Endothelial cell (in vitro differentiated cells): ENCODE measurements at places on chromosomes 6 and 20.
A peak's percentile ranks its signal among the peaks of the same experiment; 100 is the strongest.

- no peak for DNase-seq
Measured at GRCh38 chr6:163386329-163386908, 28.1 kb upstream of the QKI start.

GRCh38 chr6:45923831-45924391, 91.7 kb downstream of the CLIC5 start:
- DNase-seq = no peak

- DNase-seq = no peak
Measured at GRCh38 chr6:167047554-167047953, 48.4 kb downstream of the CEP43 start.

DNA sequence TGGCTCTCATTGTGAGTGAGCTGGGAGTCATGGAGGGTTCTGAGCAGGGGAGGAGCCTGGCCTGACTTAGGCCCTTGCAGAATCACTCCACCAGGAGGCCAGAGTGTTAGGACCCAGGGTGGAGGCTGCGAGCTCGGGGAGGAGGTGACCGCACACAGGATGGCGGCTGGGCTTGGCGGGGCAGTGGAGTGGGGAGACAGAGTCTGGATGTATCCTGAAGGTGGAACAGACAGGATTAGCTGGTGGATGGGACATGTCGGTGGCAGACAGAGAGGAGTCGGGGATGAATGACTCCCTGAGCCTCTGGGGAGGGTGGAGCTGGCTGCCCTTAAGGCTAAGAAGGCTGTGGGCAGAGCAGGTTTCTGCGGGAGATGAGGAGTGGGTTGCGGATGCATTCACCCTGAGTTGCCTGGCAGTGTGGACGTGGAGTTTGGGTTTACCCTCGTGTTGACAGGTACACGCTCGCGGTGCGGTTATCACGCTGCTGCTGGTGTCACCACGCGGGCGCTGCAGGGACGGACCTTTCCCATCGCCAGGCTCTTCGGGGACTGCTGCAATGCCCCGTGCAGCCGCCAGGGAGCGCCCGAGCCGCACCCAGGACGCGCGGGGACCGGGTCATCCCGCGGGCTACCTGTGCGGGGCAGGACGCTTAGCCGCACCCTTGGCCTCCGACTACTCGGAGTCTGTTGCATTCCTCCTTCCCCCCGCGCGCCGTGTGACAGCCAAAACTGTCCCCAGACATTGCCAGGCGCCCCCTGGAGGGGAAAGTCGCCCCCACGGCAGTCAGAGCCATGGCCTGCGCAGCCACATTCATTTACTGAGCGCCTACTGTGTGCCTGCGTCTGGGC, 43.0 kb upstream of the PTGIS start:
- DNase-seq = peak; percentile 91

DNA sequence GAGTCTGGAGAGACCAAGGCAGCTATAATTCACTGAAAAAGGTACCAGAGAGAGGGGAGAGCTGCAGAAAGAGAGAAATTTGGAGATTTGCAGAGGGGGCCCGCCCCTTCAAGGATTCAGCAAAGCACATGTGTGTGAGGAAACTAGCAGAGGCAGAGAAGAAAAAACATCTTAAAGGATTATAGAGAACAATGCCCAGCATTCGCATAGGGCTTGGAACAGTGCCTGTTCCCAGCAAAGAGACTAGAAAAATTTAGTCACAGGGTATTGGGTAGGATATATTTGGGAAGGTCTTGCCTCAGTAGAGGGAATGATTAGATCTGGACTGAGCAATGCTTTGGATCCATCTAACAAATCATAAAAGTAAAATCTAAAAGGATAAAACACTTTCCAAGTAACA, 44.0 kb downstream of the SRPK1 start:
- DNase-seq = no peak

DNA sequence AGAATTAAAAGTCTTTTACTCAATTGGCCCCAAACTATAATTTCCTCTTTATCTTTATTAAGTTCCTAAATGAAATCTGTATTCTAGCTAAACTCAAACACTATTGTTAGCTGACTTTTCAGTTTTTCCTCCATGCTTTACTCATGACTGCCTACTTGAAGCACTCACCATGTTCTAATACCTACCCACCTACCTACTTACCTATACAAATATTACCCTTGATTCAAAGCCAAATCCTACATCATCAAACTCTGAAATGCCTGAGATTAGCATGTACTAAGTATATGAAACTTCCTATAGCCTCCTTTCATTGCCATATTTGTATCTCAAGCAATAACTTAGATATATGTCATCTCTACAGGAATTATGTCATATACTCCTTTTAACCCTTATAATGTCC, 259.7 kb downstream of the HDGFL1 start:
- no peak for DNase-seq

DNA sequence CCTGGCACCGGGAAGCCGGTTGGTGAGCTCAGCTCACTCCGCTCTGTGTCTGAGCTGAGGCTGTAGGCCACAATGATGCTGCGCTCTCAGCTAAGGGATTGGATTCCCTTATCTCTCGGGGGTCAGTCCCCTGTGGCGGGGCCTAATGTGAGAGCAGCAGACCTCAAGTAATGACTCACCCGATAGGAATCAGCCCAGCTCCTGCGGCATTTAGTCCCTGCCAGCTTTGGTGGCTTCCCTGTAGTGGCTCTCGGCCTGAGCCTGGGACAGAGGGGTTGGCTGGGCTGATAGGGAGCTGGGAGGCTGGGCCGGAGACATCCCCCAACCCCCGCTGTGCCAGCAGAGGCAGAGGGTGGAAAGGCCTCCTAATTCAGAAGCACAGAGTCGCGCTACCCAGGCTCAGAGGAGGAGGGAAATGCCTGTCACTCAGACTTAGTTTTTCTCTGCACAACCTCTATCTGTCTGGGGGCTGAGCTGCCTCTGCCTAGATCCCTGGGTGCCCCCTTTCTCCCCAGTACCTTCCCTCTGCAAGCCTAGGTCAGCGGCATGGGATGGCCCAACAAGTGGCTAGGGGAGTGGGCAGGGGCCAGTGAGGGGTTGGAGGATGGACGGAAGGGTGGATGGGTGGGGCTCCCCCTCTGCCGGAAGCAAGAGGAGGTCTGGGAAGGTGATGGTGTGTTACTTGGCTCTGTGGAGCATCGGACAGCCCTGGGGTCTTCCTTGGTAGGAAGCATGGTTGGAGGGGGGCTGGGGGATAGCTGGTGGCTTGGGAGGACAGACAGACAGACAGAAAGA, 92.2 kb downstream of the CDH22 start:
- no peak for DNase-seq

DNA sequence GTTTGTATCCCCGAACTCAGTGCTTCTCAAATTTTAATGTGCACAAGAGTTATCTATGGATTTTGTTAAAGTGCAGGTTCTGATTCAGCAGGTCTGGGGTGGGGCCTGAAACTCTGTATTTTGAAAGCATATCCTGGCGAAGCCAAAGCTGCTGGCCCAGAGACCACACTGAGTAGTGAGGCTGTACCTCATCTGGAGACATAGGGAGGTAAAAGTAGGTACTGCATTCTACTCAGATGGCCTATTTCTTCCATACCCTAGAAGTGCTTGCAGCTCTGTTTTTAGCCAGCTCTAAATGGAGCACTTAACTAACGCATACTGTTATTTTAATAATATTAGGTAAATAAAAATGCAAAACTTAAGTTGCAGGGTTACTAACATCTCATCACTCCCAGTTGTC, 241.6 kb upstream of the PRND start:
- no peak for DNase-seq

- no peak for DNase-seq
Measured at GRCh38 chr6:163418311-163419029, 4.0 kb downstream of the QKI start.

DNA sequence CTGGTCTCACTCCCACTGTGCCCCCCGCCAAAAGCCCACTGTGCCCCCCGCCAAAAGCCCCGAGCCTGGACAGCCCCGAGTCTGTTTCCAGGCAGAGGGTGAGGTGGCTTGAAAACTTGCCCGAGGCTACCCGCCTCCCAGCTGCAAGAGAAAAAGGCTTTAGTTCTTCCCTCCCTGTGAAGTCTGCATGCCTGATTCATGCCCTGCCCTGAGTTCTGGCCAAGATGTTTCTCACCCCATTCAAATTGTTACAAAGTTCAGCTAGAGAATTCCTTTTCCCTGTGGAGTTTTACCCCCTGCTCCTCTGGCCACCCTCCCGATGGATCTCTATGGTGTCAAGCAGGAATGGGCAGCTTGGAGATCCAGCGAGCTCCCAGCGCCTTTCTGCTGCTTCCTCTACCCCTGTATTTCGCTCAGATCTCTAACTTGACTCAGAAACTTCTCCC, 298.8 kb upstream of the MAP3K7 start:
- DNase-seq = no peak

DNA sequence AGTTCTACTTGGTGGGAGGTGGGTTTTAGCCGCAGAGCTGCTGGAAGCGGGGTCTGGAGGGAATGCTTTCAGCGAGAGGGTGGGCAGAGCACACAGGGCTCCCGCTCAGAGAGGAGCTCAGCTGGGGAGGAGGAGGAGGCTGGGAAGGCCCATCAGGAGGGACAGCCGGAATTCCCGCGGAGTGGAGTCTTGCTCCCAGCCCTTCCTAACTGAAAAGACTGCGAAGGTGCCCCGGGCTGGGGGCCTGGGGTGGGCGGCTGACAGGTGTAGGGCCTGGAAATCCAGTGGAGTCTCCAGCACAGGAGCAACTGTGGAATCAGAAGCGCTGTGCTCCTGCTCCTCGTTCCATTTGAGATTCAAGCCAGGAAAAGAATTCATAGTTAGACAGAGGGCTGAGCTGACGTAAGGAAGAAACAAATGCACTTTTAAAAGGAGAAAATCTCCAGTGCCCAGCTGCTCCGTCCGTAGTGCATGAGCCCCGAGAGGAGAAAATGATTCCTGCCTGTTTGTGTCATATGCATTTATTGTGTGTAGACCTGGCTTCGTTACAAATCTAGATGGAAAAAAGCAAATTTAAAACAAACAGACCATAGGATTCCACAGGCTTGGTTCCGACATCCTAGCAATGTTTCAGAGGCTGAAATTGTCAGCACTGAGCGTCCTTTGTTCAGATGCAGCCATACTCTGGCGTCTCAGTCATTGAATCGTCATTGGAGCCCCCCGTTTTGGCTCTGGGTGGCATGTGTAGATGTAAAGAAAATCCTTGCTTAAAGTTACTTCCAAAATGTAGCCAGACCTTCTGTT, 197.7 kb downstream of the SMOC2 start:
- no peak for DNase-seq

GRCh38 chr6:85096976-85097375, 332.6 kb upstream of the TBX18 start:
- no peak for DNase-seq

- DNase-seq = peak; percentile 43
Measured at GRCh38 chr6:24064106-24064505, 61.9 kb upstream of the NRSN1 start.

GRCh38 chr20:19750101-19750606, 7.9 kb upstream of the RIN2 start:
- no peak for DNase-seq

- DNase-seq = no peak
Measured at GRCh38 chr6:14921878-14922671, 323.8 kb upstream of the JARID2 start.

GRCh38 chr6:64737418-64737817, 969.6 kb downstream of the EYS start:
- no peak for DNase-seq

DNA sequence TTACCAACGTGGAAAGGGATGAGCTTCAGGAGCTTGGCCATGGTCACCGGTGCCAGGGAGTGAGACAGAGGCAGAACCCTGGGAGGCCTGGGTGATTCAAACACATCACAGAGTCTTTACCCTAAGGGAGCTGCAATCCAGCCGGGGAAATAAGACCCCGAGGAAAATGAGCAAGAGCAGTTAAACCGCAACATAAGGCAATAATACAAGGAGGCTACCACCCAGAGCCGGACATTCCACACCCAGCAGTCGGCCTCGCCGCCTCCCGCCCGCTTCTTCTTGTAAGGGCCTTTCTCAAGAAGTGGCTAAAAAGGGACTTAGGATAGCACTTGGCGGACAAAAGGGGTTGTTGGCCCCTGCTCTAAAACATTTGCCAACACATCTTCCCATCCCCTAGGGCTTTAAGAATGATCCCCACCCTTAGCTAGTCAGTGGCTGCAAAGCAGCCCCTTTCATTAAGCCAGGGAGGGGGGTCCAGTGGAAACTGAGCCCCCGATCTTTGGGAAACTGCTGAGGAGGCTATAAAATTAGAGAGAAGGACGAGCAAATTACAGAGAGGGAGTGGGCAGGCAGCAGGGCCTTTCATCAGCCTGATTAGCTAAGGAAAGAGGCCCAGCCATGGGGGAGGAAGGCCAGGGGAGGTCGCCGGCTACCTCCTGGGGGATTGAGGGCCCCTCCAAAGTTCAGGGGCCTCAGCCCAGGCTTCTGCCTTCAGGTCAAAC, 34.3 kb downstream of the SNX5 start:
- DNase-seq = no peak

GRCh38 chr6:41607736-41608135, 30.5 kb upstream of the MDFI start:
- no peak for DNase-seq

DNA sequence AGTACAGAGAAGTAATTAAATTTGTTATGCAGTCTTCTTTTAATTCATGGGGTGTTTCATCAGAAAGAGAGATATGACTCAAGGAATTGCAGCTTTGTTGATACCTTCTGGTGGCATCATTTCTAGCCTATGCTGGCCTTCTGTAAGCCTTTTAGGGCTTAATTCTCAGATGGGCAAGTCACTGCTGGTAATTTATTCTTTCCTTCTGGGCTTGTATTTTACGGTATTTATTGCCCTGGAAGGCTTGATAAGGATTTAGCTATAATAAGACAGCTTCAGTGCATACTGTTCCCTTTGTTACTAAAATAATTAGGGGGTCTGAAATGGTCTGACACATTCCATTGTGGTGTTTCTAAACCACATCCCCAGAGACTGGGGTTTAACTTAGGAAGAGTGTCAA, 57.9 kb upstream of the EMILIN3 start:
- DNase-seq = no peak

DNA sequence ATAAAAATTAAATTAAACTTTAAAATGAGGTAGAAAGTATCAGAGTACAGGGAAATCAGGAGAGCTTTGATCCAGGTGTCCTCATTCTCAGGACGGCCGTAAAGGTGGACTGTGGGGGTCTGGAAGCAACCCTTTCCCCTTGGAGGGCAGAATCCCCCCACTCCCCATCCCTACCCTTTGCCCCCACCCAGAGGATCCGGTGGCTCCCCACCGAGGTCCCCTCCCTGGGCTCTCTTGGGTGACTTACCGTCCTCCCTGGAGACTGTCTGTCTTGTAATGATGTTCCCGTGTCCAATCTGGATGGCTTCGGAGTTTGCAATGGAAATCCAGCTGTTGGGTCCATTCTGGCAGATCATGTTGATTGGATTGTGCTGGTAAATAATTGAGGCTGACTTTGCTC, 7.3 kb downstream of the ZBP1 start:
- DNase-seq = no peak

DNA sequence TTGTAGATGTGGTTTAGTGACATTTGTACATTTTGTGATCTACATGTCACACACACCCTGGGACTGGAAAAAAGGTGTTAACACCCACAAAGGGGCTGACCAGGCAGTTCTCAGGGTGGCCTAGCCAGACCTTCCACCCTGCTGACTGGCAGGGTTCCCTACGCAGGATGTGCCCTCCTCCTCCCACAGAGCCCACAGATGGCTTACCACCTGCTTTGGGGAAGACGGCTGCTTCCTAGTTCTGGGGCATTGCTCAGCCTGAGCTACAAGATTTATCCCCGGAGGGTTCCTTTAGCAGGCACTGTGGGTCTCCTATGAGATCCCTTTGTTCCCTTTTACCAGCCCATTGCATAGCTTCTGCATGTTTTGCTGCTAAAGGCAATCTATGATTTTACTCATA, 35.1 kb downstream of the SNAP25 start:
- no peak for DNase-seq

GRCh38 chr6:11437824-11438459, 99.6 kb upstream of the TMEM170B start:
- DNase-seq = no peak

GRCh38 chr20:53622247-53623133, 28.9 kb upstream of the ZNF217 start:
- DNase-seq = no peak

GRCh38 chr6:35919085-35919826, 1.6 kb downstream of the SRPK1 start:
- no peak for DNase-seq
